Fibroblast of skin of abdomen (primary cell): ENCODE measurements at places on chromosomes 3 and 15.

- peak; percentile 91 for DNase-seq
These were observed 17.5 kb upstream of the GOLGA8J start for GRCh38 chr15:30065025-30065801.

- peak; percentile 55 for DNase-seq
These were observed 10.6 kb downstream of the MAPKAPK3 start for GRCh38 chr3:50627407-50628051.

DNA sequence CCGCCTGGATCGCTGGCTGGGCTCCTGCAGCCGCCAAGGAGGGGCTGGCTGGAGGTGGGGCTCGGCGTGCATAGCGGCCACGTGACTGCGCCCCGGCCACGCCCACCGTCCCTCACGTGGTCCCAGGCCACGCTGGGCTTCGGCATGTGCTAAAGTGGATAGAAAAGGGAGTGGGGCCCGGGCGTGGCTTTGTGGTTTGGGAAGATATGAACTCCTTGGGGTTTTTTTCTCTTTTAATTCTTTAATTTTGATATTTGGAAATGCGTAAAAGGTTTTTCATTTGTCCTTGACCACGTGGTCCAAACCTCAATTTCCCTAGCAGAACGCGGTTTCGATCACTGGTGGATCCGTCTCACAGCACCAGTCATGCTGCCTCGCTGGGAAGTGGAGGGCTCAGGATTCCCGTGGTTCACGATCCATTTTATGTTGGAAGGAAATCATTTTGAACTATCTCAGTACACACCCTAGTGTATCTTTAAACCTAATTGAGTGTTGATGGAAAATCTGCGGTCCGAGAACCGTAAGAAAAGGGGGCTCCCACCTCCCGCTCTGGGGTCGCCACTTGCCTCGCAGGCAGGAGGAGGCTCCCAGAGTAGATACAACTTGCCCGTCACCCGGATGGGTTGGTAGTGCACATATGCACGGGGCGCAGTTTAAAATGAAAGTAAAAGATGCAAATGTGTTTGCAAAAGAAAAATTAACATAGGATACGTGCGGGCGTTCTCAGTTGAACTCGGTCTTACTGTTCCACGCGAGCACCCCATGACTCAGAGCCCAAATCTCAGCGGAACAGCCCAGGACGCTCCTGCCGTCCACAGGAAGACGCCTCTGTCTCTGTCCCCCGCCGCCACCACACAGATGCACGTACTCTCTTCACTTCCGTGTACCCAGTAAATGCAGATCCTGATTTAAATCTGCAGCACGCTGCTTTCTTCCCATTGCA is 141.9 kb downstream of the PGPEP1L start:
- peak; percentile 87 for DNase-seq

GRCh38 chr3:100545371-100545770 is 53.0 kb downstream of the TMEM45A start:
- DNase-seq: no peak

DNA sequence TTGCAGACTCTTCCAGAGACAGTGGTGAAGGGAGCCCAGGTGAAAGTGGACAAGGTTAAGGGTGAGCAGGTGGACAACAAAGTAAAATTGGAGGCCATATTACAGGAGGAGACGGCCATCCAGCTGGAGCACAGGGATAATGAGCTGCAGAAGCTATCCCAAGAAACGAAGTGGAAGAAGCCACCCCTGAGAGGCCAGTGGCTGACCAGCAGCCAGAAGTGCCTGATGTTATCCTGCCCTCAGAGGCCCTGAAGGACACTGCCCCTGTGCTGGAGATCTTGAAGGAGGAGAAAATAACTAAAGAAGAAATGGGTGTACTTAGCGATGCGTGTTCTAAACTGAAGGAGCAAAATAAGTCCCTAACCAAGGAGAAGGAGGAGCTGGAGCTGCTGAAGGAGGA is 107.6 kb downstream of the SMAD6 start:
- no peak for DNase-seq

DNA sequence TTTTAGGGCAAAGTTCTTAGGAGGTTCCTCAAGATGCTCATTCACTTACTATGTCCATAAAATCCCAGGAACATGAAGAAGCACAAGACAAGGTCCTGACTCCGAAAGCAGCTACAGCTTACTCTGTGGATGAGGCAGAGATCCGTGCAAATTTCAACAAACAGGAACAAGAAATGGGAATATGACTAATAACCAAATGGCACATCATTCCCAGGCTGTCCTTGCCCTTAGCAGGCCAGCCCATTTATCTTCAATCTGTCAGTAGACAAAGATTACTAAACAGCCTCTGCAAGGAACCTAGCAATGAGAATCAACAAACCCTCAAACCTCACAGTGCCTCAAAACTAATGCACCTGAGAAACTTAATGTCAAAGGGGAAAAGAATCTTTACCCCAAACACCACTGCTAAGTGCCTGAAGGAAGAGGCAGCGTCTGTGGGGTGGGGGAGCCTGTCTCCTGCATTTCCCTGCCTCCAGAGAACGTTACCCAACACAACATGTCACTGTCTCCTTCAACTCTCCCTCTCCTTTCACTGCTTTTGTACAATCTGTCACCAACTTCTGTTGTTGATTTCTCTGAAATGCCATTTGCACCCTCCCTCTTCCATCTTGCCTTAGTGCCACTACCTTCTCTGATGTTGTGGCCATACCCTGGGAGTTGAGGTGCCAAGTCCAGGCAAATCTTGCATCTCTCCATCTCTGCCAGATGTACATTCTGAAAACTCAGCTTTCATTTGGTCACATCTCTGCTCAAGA is 4.8 kb downstream of the TNFAIP8L3 start:
- no peak for DNase-seq
